Naive thymus-derived CD4-positive, alpha-beta T cell (primary cell): ENCODE measurements at places on chromosomes 3 and 15. TPM values are rescaled to one million over a fixed set of nuclear protein-coding genes. Genes with fewer than 3 reads are reported as not detected.

The SLC28A2 gene
- not detected for polyA plus RNA-seq

The FAM107A gene
- polyA plus RNA-seq, result not detected

The TMEM207 gene
- not detected for polyA plus RNA-seq

The ITPKA gene
- polyA plus RNA-seq, result not detected

The ACTC1 gene
- not detected for polyA plus RNA-seq

The IL5RA gene
- polyA plus RNA-seq, result not detected

The GABRA5 gene
- polyA plus RNA-seq, result not detected

The SKOR1 gene
- not detected for polyA plus RNA-seq

The CCR9 gene
- 0.31 TPM for polyA plus RNA-seq

The GALNT15 gene
- not detected for polyA plus RNA-seq
